Activated B cell treated with CpG ODN at 0.5 μM for 24 hours (primary cell): ENCODE measurements at places on chromosomes 13 and 19. TPM values are rescaled to one million over a fixed set of nuclear protein-coding genes. Genes with fewer than 3 reads are reported as not detected.
A peak's percentile ranks its signal among the peaks of the same experiment; 100 is the strongest.

ZGLP1 gene
- total RNA-seq = 4.5 and 5.1 TPM in 2 replicates

ANGPTL8 gene
- total RNA-seq = not detected in 2 replicates

SIGLEC12 gene
- not detected in 2 replicates for total RNA-seq

ZNF443 gene
- total RNA-seq = 3.5 and 3.6 TPM in 2 replicates

TNNT1 gene
- total RNA-seq = not detected in 2 replicates

FAM83E gene
- 3.5 and 5.6 TPM in 2 replicates for total RNA-seq

SLC25A41 gene
- total RNA-seq = 0.40 and 0.69 TPM in 2 replicates

ZNF653 gene
- total RNA-seq = 10.3 and 14.1 TPM in 2 replicates

TTC9B gene
- not detected in 2 replicates for total RNA-seq

DNA sequence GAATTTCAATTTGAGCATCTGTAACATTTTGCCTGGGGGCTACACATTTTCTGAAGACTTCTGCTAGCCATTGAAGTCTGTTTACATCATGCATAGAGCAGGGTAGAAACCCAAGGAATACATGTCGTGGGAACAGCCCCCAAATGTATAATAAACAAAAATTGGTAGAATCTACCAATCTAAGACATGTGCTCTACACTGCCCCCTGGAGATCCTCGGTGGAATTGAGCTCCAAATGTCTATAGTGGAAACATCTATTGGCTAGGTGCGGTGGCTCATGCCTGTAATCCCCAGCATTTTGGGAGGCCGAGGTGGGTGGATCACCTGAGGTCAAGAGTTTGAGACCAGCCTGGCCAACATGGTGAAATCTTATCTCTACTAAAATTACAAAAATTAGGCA lies 57.3 kb downstream of the MBD3L2B start:
- DNase-seq = no peak
- H3K4me3 ChIP-seq = no peak overlapping the region
- H3K27ac ChIP-seq = no peak overlapping the region
- H3K27me3 ChIP-seq = peaks cover 1% of the 10 kb centered on the region
- no peaks in the 10 kb centered on the region for H3K36me3 ChIP-seq
- H3K4me1 ChIP-seq = peaks cover 2% of the 10 kb centered on the region

- no peak overlapping the region for H3K4me3 ChIP-seq
- no peaks in the 10 kb centered on the region for H3K4me1 ChIP-seq
- no peak overlapping the region for H3K27ac ChIP-seq
- H3K36me3 ChIP-seq = no peaks in the 10 kb centered on the region
- no peaks in the 10 kb centered on the region for H3K27me3 ChIP-seq
These were observed 583.7 kb downstream of the SLITRK1 start for GRCh38 chr13:83298617-83299016.

- no peak for DNase-seq
- H3K27me3 ChIP-seq = no peaks in the 10 kb centered on the region
- H3K36me3 ChIP-seq = peaks cover 24% of the 10 kb centered on the region
These were observed 34.7 kb downstream of the BRD4 start for GRCh38 chr19:15297416-15298224.

- H3K4me3 ChIP-seq = peak overlapping the region; percentile 93
- no peaks in the 10 kb centered on the region for H3K27me3 ChIP-seq
- peak overlapping the region; percentile 99 for H3K27ac ChIP-seq
- peaks cover 21% of the 10 kb centered on the region for H3K36me3 ChIP-seq
- DNase-seq = no peak
These were observed 967 bp downstream of the DBP start for GRCh38 chr19:48635966-48636858.

GRCh38 chr13:97568850-97569249 lies 134.9 kb downstream of the RAP2A start:
- no peak overlapping the region for H3K27ac ChIP-seq
- peaks cover 4% of the 10 kb centered on the region for H3K27me3 ChIP-seq
- no peak overlapping the region for H3K4me3 ChIP-seq
- H3K4me1 ChIP-seq = no peaks in the 10 kb centered on the region
- no peaks in the 10 kb centered on the region for H3K36me3 ChIP-seq

GRCh38 chr19:45473682-45474605 lies 6.1 kb downstream of the FOSB start:
- peaks cover 56% of the 10 kb centered on the region for H3K4me1 ChIP-seq
- H3K36me3 ChIP-seq = peaks cover 26% of the 10 kb centered on the region
- no peak overlapping the region for H3K4me3 ChIP-seq
- no peak for DNase-seq
- no peak overlapping the region for H3K27ac ChIP-seq

DNA sequence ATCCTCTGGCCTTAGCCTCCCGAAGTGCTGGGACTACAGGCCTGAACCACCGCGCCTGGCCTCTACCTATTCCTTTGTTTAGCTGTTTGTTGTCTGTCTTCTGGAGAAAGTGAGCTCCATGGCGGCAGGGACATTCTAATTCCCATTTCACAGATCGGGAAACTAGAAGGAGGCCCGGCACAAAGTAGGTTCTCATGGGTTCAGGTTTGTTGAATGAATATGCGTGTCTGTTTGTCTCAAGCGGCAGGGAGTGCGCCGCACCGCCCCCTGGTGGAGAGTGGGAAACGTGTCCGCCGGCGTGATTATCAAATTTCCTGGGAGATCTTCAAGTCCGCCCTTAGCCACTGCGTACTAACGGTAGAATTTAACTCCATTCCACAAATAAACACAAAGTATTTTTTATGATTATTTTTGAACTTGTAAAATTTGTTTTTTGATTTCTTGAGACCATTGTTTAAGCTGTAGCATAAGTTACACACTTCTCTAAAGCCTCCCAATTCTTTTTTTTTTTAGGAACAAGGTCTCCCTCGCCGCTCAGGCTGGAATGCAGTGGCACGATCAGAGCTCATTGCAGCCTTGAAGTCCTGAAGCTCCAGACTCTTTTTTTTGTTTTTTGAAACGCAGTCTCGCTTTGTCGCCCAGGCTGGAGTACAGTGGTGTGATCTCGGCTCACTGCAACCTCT lies 8.9 kb upstream of the CCDC9 start:
- peaks cover 20% of the 10 kb centered on the region for H3K4me1 ChIP-seq
- peaks cover 8% of the 10 kb centered on the region for H3K27me3 ChIP-seq
- peak; percentile 75 for DNase-seq
- H3K27ac ChIP-seq = peak overlapping the region; percentile 62
- no peak overlapping the region for H3K4me3 ChIP-seq
- H3K36me3 ChIP-seq = no peaks in the 10 kb centered on the region

DNA sequence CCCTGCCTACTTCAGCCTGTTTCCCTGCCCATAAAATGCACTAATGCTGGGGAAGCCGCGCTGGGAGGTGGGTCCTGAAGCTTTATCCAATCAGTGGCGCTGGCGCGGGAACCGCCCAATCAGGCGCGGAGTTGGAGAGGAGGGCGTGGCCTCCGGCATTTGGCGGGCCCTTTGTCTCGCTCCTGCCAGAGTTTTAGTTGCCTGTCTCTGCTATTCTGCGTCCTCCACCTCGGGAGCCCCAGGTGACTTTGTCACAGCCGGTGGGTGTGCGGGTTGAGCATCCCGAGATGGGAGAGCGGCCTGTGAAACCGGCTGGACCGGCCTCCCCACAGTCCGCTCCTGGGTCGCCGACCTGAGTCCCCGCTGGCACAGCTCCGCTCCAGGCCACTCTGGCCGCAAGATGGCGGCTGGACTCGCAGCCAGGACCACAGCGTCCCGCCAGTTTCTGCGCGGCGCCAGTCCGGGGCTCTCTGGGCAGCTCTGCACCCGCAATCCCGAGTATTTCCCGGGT lies 30.7 kb upstream of the ZNF429 start:
- H3K4me1 ChIP-seq = peaks cover 9% of the 10 kb centered on the region
- peak; percentile 67 for DNase-seq
- no peaks in the 10 kb centered on the region for H3K36me3 ChIP-seq
- H3K27me3 ChIP-seq = no peaks in the 10 kb centered on the region
- H3K4me3 ChIP-seq = peak overlapping the region; percentile 76

DNA sequence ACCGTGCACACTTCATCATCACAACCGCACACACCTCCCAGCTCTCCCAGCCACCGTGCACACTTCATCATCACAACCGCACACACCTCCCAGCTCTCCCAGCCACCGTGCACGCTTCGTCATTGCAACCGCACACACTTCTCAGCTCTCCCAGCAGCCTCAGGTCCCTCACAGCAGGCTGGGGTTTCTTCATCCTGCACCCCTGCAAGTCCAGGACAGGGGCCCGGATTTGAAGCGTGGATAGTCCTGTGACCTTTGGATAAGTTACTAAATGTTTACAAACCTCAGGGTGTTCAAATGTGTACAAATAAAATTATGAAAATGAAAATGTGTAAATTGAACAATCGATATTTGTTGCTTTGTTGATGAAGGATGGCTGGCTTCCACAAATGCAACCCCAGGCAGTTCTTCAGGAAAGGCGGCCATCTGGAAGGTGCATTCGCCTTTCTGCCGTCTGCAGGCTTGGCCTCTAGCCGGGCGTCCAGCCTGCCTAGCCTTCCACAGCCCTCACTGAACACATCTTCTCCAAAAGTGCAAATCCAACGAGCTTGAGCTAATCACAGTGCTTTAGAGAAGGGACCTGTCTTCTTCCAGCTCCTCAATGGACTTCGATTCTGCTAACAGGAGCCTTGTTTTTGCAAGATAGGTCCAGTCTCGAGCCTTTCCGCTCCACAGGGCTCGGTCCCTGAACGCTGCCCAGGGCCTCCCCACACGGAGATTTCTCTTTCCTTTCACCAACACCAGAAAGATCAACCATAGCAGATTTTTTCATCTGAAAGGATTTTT lies 74.2 kb downstream of the SPACA7 start:
- no peaks in the 10 kb centered on the region for H3K36me3 ChIP-seq
- no peak for DNase-seq
- no peak overlapping the region for H3K4me3 ChIP-seq
- H3K27ac ChIP-seq = no peak overlapping the region

DNA sequence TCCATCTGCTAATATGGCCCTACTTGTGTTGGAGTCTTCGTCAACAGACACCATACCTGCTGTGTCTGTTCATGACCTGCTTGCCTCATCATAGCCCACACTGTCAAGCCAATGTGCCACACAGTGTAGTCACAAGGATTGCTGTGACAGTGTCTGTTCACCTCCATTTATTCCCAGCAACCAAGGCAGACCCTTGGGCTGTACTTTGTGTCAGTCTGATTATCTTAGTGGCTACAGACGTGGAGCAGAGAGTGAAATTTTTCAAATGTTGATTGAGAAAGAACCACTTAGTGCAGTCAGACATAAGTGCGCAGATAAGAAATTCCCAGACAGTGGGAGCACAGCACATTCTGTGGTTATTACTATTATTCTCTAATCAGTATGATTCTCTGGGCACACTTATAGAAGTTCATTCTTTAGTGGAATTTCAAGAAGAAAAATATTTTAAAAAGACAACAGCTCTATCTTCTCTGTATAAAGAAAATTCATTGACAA lies 184.6 kb downstream of the GPC6 start:
- no peaks in the 10 kb centered on the region for H3K4me1 ChIP-seq
- no peaks in the 10 kb centered on the region for H3K36me3 ChIP-seq
- no peak overlapping the region for H3K27ac ChIP-seq
- no peak overlapping the region for H3K4me3 ChIP-seq

- peak overlapping the region; percentile 3 for H3K4me3 ChIP-seq
- H3K4me1 ChIP-seq = peaks cover 9% of the 10 kb centered on the region
- no peak for DNase-seq
- peaks cover 52% of the 10 kb centered on the region for H3K36me3 ChIP-seq
- H3K27me3 ChIP-seq = no peaks in the 10 kb centered on the region
These were observed 10.9 kb downstream of the SLC46A3 start for GRCh38 chr13:28707629-28708427.

GRCh38 chr19:11187441-11187840 lies 9.9 kb downstream of the KANK2 start:
- H3K4me3 ChIP-seq = no peak overlapping the region
- H3K36me3 ChIP-seq = no peaks in the 10 kb centered on the region
- H3K4me1 ChIP-seq = peaks cover 13% of the 10 kb centered on the region
- DNase-seq = no peak
- H3K27ac ChIP-seq = no peak overlapping the region
- peaks cover 4% of the 10 kb centered on the region for H3K27me3 ChIP-seq

- H3K27me3 ChIP-seq = no peaks in the 10 kb centered on the region
- peak; percentile 76 for DNase-seq
- peak within 1 kb of the TSS; percentile 91 for H3K27ac ChIP-seq
- peaks cover 32% of the 10 kb centered on the region for H3K4me1 ChIP-seq
- peaks cover 25% of the 10 kb centered on the region for H3K36me3 ChIP-seq
These were observed at the start of gene CNN2 for GRCh38 chr19:1025960-1026782. Gene CNN2, plus strand, starts transcription at chr19:1026608. Its CDS starts 54 bp downstream, at chr19:1026662.

- no peak for DNase-seq
- no peaks in the 10 kb centered on the region for H3K4me1 ChIP-seq
- no peak overlapping the region for H3K4me3 ChIP-seq
- H3K27ac ChIP-seq = no peak overlapping the region
- H3K27me3 ChIP-seq = peaks cover 3% of the 10 kb centered on the region
- no peaks in the 10 kb centered on the region for H3K36me3 ChIP-seq
These were observed 25.5 kb downstream of the FGF14 start for GRCh38 chr13:102376318-102376717.

DNA sequence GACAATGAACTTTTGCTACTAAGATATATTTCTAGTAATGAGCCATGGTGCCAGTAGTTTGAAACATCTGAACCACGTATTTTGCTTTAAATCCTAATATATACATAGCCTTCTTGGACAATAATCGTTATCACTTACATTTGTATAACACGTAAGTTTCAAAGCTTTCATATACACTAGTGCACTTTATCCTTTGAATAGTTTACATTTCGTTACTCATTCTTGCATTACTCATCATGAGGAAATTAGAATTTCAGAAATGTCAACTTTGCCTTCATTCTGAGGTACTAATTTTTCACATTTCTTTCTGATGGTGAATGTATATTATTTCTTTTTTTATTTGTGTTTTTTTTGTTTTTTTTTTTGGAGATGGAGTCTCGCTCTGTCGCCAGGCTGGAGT lies 5.8 kb downstream of the KBTBD7 start:
- no peak overlapping the region for H3K27ac ChIP-seq
- H3K4me1 ChIP-seq = peaks cover 19% of the 10 kb centered on the region
- H3K36me3 ChIP-seq = peaks cover 13% of the 10 kb centered on the region
- H3K27me3 ChIP-seq = no peaks in the 10 kb centered on the region
- H3K4me3 ChIP-seq = no peak overlapping the region

DNA sequence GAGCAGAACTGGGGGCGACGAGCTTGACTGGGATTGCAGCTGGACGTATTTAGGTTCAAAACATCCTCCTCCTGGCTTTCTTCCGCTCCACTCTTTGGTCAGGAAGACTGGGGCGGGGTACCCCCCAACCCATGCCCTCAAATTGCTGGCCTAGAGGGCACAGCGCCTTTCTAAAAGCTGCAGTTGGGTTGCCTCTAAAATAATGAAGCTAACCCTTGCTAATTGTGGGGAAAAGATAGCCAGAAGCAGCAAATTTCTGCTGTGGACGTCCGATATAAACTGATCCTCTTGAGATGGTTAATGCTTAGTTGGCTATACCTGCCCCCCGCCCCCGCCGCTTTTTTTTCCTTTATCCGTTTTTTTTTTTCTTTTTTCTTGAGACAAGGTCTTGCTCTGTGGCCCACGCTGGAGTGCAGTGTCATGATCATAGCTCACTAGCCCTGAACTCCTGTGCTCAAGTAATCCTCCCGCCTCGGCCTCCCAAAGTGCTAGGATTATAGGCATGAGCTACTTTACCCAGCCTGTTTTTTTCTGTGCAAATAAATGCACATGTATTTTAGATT lies 754 bp upstream of the CHERP start:
- H3K27me3 ChIP-seq = no peaks in the 10 kb centered on the region
- H3K36me3 ChIP-seq = peaks cover 26% of the 10 kb centered on the region
- H3K27ac ChIP-seq = peak overlapping the region; percentile 76
- peak overlapping the region; percentile 86 for H3K4me3 ChIP-seq
- peaks cover 54% of the 10 kb centered on the region for H3K4me1 ChIP-seq

- peaks cover 70% of the 10 kb centered on the region for H3K36me3 ChIP-seq
- no peak for DNase-seq
- no peak overlapping the region for H3K4me3 ChIP-seq
- peaks cover 17% of the 10 kb centered on the region for H3K4me1 ChIP-seq
- H3K27ac ChIP-seq = peak overlapping the region; percentile 57
These were observed 7.2 kb downstream of the ZNF296 start for GRCh38 chr19:45069056-45069455.

GRCh38 chr19:6579450-6580178 lies 11.3 kb downstream of the CD70 start:
- H3K27ac ChIP-seq = no peak overlapping the region
- H3K4me1 ChIP-seq = peaks cover 6% of the 10 kb centered on the region
- peaks cover 4% of the 10 kb centered on the region for H3K36me3 ChIP-seq
- H3K27me3 ChIP-seq = no peaks in the 10 kb centered on the region
